Activated CD8-positive, alpha-beta T cell treated with anti-CD3 and anti-CD28 coated beads for 36 hours (primary cell): ENCODE measurements at places on chromosomes 7 and 10.

DNA sequence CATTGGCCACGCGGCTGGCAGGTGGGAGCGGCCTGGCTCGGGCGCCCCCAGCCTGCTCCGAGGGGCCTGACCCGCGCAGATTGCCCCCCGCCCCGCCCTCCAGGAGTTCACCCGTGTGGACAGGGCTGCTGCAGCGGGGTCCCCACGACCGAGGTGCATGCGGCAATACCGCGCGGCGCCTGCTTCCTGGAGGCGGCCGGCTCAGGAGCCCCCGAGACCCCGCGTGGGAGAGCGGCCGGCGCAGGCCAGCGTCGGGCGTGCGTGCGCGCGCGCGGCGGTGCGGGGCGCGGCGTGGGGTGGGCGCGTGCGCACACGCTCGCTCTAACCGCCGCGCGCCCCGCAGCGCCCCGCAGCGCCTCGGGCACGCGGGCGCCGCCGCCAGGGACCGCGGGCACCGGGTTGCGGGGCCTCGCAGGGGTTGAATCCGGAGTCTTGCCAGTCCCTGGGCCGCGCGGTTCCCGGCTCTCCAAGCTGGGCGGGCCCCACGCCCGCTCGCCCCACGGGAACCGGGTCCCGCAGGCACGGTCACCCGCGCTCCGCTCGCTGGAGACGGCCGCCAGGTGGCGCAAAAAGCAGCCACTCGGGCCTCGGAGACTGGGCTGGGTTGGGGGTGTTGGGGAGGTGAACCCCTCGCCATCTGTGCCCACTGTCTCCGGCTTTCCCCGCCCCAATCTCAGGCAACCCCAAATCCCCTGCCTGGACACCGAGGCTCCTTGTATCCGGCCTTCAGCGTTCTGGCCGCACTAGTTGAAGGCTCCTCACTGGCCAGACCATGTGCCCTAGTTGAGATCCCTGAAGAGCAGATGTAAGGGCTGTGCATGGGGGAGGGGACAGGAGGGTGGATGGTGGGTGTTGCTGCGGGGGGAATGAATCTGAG, 1.3 kb upstream of the ACHE start:
- DNase-seq = peak; percentile 62

DNA sequence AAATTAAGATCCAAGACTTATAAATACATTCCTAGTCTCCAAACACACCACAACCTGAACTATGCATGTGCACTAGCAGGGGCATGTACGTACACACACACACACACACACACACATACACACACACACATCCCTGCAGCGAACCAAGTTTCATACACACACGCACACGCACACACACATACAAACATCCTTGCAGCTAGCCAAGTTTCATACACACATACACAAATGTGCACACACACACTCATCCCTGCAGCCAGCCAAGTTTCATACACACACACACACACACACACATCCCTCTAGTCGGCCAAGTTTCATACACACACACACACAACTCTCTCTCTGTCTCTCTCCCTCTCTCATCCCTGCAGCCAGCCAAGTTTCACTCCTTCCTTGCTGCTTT, 82.7 kb upstream of the WIPF3 start:
- DNase-seq = no peak

GRCh38 chr10:102621443-102622325, 22.6 kb upstream of the TRIM8 start:
- no peak for DNase-seq

DNA sequence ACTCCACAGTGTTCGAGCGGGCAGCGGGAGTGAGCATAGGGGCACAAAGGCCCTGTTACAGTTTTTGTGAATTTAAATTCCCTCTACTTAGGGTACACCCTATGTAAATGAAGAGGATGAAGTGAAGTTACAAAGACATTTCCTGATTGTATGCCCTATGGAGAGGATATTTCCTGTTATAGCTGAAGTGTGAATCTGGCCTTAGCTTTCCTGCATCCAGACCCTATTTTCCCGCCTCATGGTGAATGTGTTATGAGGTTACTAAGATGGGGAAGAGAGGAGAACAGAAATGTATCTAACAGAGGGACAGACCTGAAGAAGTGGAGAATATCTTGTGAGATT, 37.8 kb upstream of the COMMD3 start:
- DNase-seq = no peak

GRCh38 chr10:34290412-34291081, 524.5 kb downstream of the PARD3 start:
- no peak for DNase-seq

DNA sequence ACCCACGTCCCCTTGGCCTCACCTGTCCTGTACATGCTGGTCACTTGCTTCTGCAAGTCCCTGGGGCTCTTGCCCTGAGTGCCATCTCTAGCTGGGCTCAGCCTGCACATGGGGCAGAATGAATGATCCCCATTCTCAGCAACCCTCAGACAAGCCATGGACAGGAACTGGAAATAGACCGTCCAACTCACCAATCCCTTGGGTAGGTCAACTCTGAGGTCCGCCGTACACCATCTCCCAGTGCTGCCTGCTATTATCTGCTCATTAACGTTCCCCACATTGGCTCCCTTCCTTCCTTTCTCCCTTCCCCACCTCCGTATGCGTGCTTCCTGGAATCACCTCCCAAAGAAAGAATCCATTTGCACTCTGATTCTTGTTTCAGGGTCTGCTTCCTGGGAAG, 335.0 kb downstream of the SFMBT2 start:
- no peak for DNase-seq

GRCh38 chr7:630539-630938, 96.0 kb upstream of the DNAAF5 start:
- DNase-seq = no peak

DNA sequence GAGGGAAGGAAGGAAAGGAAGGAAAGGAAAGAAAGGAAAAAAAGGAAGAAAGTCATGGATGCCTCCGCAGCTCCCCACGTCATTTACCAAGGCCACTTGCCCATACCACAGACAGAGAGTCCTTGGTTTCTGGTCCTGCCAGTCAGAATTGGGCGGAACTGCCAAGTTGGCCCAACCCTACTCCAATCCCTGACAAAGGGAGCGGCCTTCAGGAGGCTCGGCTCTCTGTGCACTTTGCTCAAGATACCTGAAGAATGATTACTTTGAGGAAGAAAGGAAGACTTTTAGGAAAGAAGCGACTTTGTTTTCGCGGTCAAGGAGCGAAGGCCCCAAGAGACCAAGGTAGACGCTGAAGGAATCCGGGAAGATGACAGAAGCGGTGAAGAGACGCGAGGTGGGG, 49.1 kb upstream of the FXYD4 start:
- DNase-seq = no peak

GRCh38 chr10:124802313-124802675, 675 bp downstream of the ABRAXAS2 start:
- peak; percentile 46 for DNase-seq

GRCh38 chr7:79176859-79177477, 276.5 kb downstream of the MAGI2 start:
- DNase-seq = no peak

DNA sequence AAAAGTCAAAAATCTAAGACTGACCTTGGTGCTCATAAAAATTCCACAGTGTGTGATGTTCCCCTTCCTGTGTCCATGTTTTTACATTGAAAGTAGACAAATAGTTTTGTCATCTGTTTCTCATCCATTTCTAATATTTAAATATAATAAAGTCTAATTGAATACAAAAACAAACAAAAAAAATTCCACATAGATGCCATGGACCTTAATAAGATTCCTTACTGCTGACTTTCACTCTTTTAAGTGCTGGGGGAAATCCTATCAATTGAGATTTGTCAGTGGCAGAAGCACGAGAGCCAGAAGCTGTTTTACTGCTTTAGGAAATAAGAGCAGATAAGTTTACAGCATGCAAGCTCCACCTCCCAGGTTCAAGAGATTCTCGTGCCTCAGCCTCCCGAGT, 310.0 kb downstream of the ABCA13 start:
- DNase-seq = no peak

- no peak for DNase-seq
Measured at GRCh38 chr10:105597312-105597711, 956.2 kb downstream of the SORCS3 start.

GRCh38 chr10:22825841-22826240, 102.0 kb upstream of the ARMC3 start:
- no peak for DNase-seq

GRCh38 chr10:734481-734880, 45.0 kb upstream of the DIP2C start:
- DNase-seq = no peak

DNA sequence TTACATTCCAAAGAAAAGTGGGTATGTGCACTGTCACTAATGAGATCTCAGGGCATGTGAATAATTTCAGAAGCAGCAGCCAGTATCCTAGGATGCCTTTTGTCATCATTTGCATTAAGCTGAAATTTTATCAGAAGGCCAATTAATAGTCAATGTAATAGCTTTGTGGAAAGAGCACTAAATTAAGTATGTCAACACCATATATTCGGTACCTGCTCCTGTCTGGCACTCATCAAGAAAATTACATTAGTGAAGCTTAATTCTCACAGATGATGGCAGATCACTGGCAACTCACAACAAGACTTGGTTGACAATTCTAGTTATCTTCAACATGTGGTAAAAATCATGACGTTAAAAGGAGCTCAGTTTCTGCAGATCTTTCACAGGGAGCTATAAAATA, 271.4 kb downstream of the PARD3 start:
- DNase-seq = no peak

DNA sequence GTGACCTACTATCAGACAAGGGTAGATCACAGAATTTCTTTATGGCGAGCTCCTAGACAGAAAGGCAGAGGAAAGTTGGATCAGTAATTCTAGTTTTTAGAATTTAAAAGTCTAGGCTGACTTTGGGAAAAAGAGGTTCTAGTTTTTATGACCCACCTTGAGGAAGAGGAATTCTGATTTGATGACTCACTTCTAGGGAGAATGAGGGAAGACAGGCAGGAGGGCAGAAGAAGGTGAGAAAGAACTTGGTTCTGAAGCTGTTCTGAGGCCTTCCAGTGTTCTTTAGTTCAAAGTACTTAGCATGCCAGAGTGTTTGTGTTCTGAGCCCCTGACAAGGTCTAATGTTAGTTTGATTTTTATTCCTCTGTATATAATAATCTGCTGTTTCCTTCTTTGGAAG, 97.2 kb downstream of the PODXL start:
- DNase-seq = no peak

GRCh38 chr7:20238754-20239324, 21.7 kb upstream of the MACC1 start:
- peak; percentile 33 for DNase-seq

DNA sequence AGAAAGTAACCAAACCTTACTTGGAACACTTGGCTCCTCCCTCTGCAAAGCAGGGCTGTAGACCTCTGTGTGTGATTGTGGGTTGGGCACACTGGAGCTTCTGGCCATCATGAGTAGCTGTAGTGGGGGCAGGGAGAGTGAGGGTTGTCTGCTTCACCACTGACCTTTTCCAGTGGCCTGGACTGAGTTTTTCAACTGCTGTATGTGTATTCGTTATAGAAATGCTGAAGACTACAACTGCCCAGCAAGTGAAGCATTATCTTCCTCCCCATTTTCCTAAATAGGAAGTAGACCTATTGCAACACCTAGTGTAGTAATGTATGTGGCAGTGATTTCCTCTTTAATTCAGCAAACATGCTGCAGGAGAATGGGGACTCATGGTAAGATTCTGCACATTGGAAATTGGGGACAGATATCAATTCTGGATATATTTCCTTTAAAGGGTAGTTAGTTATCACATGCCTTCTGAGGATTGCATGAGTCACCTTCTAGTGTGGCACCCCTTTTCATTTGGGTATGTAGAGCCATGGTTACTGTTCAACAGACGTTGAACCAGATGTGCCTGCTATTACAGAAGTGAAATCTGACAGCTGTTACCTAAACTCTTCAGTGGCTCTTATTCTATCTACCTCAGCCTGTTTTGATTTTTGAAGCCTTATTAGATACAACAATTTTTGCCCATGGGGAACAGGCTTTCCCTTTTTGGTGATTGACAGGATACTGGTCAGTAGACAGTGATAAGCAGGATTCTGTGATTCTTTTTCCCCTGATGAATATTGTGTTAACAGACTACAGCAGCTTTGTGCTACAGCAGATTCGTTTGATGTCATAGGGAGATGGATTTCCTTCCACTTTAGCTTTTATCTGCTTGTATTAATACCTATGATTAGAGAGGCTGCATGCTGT, 130.9 kb downstream of the SND1 start:
- DNase-seq = no peak

GRCh38 chr10:119770928-119771327, 45.1 kb downstream of the INPP5F start:
- no peak for DNase-seq

- DNase-seq = no peak
Measured at GRCh38 chr10:121242741-121243608, 355.3 kb downstream of the FGFR2 start.

DNA sequence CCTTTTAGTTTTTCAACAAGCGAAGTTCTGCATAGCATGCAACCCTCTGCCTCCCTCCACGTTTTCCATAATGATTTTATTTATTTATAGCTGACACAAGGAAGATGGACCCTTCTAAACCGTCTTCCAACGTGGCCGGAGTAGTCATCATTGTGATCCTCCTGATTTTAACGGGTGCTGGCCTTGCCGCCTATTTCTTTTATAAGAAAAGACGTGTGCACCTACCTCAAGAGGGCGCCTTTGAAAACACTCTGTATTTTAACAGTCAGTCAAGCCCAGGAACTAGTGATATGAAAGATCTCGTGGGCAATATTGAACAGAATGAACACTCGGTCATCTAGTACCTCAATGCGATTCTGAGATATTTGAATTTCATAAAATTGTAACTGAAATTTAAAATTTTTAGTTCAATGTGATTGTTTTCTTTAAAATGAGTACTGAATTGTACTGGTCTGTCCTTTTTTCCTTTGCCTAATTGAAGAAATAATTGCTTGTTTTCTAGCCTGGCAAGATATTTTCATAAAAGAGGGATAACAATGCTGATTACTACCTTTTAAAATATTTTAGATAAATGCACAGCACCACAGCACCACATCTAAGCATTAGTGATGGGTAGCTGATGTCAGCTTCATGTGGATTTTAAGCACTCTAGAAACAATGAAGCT, 41.5 kb upstream of the SLC39A12 start:
- DNase-seq = peak; percentile 38

DNA sequence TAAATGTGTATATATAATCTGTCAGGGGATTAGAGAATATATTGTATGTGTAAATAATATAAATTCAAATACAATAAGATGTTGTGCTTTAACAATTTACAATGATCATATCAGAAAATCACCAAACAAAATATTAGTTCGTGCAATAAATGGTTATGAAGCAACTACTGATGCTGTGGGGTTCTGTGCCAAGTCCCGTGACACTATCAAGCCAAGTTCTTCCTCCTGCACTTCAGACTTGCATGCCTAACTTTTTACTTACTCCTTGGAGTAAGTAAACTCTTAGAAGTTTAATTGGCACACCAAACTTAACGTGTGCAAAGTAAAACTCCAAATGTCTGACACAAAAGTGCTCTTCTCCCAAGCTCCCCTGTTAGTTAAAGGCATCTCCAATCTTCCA, 26.5 kb upstream of the TMEM254 start:
- no peak for DNase-seq

DNA sequence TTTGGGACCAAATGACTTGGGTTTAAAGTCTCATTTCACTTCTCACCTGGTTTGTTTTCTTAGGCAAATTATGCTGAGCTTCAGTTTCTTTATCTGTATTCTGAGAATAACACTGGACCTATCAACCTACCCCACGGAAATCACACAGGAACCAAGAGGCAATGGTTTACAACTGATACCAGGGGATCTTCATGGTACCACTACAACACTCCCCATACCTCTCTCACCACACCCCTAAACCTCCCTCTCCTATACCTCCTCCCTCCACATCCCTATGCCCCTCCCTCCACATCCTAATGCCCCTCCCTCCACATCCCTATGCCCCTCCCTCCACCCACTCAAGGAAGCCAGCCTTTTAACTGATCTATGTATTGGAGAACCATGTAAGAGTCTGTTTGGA, 9.9 kb downstream of the FAM204A start:
- DNase-seq = no peak

- DNase-seq = no peak
Measured at GRCh38 chr10:79980711-79981110, 31.8 kb upstream of the SFTPD start.
